ENCODE measurements at places on chromosomes 2 and 18. TPM values are rescaled to one million over a fixed set of nuclear protein-coding genes. Genes with fewer than 3 reads are reported as not detected.
A peak's percentile ranks its signal among the peaks of the same experiment; 100 is the strongest.

DNA sequence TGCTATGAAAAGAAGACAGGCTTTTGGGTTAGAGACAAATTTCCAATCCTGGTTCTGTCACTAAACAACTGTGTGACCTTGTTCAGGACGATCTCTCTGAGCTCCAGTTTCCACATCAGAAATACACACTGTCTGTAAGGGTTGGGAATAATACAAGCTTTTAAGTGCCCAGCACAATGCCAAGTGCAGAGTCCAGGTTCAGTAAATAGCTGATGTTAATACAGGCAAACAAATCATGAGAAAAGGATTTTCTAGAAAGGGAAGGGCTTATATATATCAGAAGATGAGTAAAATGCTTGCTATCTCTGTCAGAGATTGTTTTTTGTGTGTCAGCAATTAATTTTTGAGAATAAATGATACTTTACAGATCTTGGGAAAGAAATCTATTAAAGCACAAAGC is 388.3 kb downstream of the NBAS start:
- no peak for DNase-seq

The DQX1 gene
- total RNA-seq = 1.4 TPM

DNA sequence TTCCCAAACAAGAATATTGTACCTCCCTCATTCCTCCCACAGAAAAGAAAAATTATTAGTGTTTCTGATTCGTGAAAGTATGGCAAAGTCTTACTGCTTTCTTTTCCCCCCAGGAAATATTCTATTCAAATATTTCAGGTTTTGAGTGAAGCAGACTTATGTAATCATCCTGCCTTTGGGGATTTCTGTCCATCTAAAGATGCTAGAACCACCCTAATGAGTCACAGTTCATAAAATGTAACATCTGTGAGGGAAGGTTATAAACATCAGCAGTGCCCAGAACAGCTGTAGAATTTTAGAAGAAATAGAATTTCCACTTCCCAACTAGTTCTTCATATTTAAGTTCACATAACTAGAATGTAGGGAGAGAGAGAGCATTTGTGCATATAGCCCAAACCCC is 39.0 kb downstream of the EEF1B2 start:
- DNase-seq = no peak

The SIGLEC15 gene
- total RNA-seq = 1.6 TPM

GRCh38 chr2:234286118-234286598 is 210.7 kb downstream of the ARL4C start:
- no peak for DNase-seq

The TGFA gene
- total RNA-seq = not detected

GRCh38 chr18:65279668-65280305 is 471.0 kb upstream of the CDH7 start:
- no peak for DNase-seq

DNA sequence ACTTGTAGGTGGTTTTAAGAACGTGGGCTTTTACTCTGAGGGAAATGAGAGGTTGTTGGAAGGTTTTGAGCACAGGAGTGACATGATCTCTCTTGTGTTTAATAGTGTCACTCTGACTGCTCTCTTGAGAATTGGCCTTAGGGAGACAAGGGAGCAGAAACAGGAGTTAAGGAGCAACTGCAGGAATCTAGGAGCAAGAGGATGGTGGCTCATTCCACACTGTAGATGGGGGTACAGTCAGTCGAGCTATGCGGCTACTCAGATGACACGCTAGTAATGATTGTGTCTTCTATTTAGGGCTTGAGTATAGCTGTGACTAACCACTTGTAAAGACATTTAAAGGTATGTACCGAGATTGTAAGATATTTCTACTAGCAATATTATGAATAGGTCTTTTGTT is 87.4 kb downstream of the RPRM start:
- DNase-seq = no peak

- no peak for DNase-seq
Observed at GRCh38 chr2:21411741-21412140, 288.0 kb downstream of the TDRD15 start.

DNA sequence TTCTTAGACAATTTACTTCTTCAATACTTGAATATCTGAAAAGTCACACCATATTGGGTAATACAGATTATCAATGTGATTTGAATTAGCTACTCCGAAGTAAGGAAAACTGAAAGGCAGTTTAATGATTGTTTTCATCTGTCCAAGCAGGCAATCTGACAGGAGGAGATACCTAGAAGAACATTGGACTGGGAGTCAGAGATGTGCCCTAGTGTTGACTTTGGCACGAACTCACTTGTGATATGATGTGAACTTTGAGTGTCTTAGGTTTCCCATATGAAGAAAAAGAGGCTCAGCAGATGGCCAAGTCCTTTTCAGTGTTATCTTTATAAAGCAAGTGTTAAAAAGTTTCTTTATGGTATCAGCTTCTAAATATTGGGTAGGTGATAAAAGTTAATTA is 287.1 kb downstream of the MTX2 start:
- DNase-seq = no peak

GRCh38 chr18:2963048-2963447 is 49.9 kb downstream of the LPIN2 start:
- DNase-seq = peak; percentile 47

- DNase-seq = peak; percentile 63
Observed at GRCh38 chr2:56749152-56749752, 565.5 kb downstream of the CCDC85A start.

- no peak for DNase-seq
Observed at GRCh38 chr2:134581877-134582546, 136.8 kb downstream of the TMEM163 start.

- DNase-seq = no peak
Observed at GRCh38 chr2:237455764-237456163, 31.3 kb upstream of the MLPH start.

DNA sequence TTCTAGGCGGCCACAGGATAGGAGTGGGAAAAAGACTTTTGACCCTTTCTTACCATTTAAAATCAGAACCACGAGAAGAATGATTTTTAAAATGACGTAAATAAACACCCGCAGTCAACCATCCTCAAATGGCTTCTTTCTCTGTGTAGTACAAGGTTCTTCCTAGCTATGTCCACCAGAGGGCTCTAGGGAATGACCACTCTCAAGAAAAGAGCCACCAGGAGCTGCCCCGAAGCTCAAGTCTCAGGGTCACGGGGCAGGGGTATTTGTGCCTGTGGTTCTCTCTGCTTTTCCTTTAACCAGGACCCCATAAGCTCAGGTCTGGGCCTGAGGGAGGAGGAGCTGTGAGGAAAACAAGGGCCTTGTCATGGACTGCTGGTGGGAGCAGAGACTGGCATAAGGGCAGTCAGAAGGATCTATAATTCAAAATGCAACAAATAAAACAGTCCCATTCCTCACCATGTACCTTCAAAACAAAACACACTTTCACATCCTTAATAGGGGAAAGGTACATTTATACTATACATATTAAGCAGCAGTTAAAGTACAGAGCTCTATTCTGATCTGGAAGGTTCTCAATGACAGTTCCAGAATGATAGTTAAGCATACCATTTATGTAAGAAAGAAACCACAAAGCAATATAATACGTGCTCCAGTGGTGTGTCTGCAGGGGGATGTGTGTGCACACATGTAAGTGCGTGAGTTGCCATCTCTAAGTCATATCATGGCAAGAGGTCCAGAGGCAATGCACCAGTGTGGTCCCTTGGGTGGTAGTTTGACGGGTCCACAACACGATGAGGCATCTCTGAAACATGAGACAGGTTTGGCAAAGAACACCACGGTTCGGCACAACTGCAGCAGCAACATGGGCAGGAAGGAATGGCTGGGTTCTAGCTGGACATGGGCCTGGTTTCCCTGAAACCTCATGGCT is 18.6 kb downstream of the LYPD1 start:
- no peak for DNase-seq

- no peak for DNase-seq
Observed at GRCh38 chr18:4292696-4293095, 162.4 kb downstream of the DLGAP1 start.

GRCh38 chr2:184769023-184769422 is 170.7 kb downstream of the ZNF804A start:
- DNase-seq = no peak

- DNase-seq = no peak
Observed at GRCh38 chr18:32315881-32316280, 126.0 kb downstream of the MEP1B start.

- DNase-seq = no peak
Observed at GRCh38 chr18:59172664-59173249, 33.1 kb downstream of the SEC11C start.

DNA sequence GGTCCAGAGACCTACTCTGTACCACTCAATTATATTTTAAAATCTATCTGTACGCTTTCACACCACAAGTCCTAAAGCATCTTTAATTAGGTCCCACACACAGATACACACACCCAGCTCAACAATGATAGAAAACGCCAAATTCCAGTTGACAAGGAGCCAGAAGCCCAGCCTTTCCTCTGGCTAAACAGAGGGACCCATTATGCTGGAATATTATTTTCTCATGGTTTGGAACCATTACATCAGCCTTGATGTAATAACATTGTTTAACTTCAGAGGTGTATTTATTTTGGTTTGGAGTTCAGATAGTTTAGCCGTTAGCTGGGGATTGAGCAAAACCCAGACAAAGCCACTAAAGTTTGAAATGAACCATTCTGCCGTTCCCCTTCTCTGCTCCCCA is 14.0 kb upstream of the INHBB start:
- DNase-seq = no peak

The TCF7L1 gene
- not detected for total RNA-seq

The FSIP2 gene
- total RNA-seq = not detected

All from Karpas-422 (cell line).